ENCODE measurements at places on chromosomes 7 and 10. TPM values are rescaled to one million over a fixed set of nuclear protein-coding genes. Genes with fewer than 3 reads are reported as not detected.

GRCh38 chr7:111763221-111763801, 201.0 kb upstream of the IMMP2L start:
- peak; percentile 46 for DNase-seq

DNA sequence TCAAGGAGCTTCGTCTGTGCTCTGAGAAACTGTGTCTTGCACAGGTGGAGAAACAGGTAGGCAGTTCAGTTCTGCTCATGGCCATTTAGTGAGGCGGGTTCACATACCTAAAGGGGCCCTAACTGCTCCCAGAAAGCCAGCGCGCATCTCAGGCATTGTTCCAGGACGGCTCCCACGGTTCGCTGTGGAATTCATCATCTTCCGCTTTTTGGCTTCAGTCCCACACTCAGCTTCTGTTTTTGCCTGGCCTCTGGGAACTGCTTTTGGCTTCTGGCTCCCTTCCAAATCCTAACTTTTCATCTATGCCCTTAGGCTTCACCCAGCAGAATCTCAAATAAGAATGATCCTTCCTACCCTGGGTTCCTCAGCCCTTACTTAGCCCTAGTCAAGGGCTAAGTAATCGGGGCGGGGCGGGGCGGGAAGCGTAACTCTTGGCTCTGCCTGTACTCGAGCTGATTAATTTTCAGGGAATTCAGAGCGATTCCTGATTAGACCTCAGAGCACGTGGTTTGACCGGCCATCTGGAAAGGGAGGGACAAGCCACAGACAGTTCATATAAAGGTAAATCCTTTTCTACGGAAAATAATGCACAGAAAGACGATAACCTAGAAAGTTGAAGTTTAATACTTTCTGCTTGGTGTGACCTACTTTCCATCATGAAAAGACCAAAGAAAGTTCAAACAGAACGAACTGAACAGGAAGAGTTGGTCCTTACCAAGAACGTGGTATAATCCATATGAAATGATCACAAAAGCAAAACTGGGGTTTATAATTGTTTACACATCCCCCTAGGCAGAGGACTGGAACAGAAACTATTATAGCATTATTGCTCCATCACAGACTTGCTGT, 105.7 kb downstream of the ST8SIA6 start:
- peak; percentile 56 for DNase-seq

GRCh38 chr10:61918140-61918539, 16.6 kb downstream of the ARID5B start:
- no peak for DNase-seq

DNA sequence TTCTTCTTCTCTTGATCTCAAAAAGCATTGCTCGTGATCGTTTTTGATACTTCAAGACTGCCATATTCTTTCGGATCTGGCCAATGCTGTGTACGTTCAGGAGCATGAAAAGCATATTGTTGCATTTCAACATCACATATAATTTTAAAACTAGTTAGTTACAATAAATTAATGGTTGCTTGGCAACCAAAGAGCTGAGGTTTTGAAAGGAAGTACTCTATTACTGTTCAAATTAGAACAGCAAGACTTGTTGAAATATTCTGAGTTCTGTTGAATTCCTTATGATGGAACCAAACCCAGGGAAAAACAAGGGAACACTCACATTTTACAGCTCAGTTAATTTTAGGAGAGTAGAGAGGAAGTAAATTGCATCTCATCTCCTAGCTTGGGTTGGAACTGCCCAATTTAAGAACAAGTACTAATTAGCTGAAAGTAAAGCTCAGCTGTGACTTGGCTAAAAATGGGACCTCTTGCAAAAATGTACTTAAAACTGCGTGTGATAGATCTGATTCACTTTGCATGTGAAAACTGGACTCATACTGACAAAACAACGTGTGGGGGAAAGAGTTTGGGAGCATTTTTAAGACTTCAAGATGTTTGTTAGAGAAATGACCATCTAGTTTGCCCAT, 21.2 kb downstream of the OR9A2 start:
- DNase-seq = no peak

DNA sequence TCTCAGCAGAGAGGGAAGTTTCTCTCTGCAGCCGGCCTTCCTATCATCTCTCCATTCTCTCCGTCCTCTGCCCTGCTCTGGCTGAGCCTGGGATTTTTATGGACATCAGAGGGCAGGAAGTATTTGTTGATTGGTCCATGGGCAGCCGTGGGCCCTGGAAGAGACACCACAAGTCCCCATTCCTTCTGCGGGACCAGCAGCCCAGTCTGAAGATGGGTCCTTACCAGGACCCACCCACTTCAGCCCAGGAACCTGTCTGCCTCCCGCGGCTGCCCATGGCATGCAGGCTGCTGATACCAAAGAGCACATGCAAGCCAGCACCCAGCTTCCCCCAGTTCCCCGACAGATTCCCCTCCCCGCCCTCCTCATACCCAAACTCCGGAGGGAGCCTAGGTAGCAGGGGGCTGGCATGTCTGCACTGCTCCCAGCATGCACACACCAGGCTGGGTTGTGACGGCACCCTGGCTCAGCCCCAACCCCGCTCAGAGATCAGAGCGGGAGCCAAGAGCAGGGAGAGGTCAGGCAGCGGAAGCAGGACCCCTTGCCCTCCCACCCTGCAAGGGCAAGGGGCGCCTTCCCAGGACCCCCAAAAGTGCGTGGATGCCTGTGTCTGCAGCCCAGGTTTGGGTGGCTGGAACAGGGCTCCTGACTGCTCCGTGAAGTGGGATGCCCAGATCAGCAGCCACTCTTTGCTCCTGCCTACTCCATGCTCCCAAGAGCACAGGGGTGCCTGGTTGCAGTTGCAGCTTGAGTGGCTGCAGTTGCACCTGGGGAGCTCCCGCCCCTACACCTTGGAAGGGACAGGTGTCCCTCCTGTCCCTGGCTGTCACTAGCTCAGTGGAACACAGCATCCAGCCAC, 538.6 kb upstream of the POT1 start:
- no peak for DNase-seq

DNA sequence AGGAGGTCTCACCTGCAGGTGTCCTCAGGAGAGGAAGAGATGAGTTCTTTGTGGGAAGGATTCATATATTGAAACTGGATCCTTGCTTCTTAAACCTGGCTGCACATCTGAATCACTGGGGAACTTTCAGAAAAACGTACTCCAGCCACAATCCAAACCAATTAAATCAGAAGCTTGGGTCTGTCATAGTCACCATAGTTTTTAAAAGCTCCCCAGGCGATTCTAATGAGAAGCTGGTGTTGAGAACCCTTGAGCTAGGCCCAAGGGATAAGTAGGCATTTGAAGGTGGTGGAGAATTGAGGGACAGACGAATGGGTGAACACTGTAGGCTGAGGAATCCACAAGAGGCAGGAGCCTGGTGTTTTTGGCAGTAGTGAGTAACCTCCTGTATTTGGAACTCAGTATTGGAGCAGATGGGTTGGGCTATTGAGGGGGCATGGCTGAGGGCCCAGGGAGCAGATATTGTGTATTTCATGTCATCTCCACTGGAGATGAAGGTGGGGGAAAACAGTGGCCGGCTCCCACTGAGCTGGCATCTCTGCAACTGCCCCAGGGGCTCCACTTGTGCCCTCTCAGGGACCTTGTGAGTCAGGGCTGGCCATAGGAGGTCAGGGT, 14.5 kb downstream of the ADCYAP1R1 start:
- no peak for DNase-seq

- peak; percentile 54 for DNase-seq
Measured at GRCh38 chr10:73911553-73912004, 647 bp downstream of the PLAU start.

DNA sequence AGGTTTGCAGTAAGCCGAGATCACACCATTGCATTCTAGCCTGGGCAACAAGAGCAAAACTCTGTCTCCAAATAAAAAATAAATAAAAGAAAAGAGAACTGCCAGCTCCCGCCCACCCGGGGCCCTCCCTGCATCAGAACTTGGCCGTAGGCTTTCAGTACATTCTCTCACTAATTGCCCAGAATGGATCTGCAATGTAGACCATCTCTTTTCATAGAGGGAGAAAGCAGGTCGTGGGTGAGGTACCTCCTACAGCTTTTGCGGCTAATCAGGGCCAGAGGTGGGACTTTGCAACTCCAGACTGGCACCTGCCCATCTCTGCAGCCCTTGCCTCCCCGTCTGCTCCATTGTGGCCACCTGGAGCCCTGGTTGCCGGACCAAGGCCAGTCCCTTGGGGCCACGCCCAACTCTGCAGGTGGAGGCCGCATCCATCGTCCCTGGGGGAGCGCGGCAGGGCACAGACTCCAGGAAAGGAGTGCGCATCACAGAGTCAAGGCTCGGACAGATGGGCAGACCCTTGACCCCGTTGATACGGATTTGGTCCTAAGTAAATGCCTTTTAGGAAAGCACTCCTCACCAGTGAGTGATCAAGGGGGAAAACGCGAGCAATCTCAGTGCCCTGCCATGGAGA, 179.1 kb upstream of the SH2B2 start:
- DNase-seq = no peak

- DNase-seq = no peak
Measured at GRCh38 chr10:20622531-20623211, 274.4 kb downstream of the NEBL start.

DNA sequence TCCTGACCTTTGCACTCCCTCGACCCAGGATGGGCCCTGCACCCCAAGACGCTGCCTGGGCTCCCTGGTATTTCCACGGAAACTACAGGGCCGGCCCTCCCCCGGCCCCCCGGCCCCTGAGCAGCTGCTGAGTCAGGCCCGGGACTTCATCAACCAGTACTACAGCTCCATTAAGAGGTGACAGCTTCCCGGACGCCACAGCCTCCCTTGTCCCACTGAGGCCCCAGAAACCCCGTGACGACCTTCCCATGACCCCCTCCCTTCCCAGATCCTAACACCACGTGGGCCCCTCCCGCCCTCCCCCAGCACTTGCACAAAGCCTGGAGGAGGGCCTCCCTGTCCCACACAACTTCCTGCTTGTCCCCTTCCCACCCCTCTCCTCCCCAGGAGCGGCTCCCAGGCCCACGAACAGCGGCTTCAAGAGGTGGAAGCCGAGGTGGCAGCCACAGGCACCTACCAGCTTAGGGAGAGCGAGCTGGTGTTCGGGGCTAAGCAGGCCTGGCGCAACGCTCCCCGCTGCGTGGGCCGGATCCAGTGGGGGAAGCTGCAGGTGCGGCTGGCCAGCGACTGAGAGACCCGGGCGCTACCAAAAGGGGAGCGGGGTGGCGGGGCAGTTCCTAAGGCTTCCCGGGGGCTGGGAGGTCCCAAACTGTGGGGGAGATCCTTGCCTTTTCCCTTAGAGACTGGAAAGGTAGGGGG, 5.7 kb downstream of the NOS3 start:
- DNase-seq = no peak

DNA sequence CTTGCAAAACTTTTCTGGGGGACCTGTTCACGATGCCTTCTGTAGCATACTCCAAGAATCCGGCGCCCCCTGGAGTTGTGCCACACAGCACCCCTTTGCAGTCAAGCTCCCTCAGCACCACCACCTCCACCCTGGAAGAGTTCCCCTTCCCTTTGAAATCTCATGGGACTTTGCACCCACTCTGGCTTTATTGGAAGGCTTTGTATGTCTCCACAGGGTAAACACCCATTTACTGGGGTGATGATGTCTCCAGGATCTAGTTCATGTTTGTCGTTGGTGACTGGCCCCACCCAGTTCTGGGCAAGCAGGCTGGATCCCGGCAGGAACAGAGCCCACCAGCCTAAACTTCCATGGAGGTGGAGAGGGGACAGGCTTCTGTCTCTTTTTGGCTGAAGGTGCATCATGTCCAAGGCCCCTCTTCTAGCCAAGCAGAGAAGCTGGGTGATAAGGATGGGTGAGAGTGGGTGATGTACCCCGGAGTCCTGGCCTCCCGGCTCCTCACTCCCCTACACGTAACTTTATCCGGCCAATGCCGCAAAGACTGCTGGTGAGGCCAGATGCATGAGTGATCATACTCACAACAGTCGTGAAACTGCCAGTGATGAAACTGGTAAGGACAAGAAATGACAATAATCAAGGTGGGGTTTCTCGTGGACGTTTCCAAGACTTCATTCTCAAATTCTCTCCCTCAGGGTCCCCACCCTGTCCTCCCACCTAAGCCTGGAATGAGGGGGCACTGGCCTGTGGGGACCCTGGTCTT, 695 bp upstream of the CLDN4 start:
- DNase-seq = no peak

Gene ANLN
- 119 TPM for total RNA-seq

Gene CNNM1
- total RNA-seq = not detected
